ENCODE measurements at places on chromosomes 7 and 10.

GRCh38 chr7:151626422-151627115 lies 106.9 kb upstream of the RHEB start:
- no peak for DNase-seq

DNA sequence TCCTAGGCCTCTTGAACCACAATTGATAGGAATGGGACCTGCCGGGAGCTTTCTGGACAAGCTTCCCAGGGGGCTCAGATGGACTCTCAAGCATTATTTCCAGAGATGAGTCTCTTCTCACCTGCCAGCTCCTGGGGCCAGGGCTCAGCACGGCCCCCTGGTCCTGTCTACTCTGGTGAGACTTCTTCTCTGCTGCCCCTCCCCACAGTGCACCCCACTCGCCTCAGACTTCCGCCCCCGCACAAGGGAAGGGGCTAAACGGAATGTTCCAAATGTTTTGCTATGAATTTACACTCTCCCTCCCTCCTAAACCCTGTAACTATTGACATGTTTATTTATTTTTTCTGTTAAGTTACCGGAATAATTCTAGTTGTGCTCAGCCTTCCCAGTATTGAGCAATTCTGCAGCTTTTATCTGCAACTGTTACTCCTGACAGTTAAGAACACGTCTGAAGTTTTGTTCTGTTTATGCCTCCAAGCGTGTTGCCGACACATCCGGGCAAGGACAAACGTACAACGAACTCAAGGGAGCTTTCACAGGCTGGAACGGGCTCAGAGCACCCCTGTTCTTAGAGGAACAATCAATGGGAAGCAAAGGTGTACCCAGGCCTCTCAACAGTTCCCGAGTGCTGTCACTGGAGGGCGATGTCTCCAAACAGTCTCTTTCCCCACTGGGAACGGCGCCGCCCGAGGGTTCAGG lies 55.2 kb downstream of the FHIP2A start:
- DNase-seq: peak; percentile 73

- DNase-seq: no peak
Observed at GRCh38 chr7:139918480-139918879, 89.4 kb downstream of the TBXAS1 start.

- DNase-seq: no peak
Observed at GRCh38 chr10:27680006-27680557, 65.5 kb downstream of the MKX start.

- DNase-seq: no peak
Observed at GRCh38 chr7:154976844-154977243, 26.1 kb downstream of the PAXIP1 start.

GRCh38 chr7:125127304-125127703 lies 197.7 kb upstream of the POT1 start:
- DNase-seq: no peak

DNA sequence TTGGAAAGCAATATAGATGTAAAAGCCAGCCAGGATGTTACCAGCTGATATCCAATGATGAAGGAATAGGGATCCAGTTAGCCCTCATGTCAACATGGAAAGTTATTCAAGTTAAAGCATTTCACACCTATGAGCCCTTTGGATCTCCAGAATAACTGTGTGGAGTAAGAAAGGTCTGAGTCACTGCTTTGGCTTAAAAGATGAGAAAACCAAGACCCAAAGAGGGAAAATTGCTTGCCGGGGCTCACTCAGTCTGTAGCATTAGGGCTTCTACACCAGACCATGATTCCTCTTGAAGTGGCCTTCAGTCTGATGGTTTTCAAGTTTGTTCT lies 12.6 kb downstream of the LSM5 start:
- DNase-seq: no peak

DNA sequence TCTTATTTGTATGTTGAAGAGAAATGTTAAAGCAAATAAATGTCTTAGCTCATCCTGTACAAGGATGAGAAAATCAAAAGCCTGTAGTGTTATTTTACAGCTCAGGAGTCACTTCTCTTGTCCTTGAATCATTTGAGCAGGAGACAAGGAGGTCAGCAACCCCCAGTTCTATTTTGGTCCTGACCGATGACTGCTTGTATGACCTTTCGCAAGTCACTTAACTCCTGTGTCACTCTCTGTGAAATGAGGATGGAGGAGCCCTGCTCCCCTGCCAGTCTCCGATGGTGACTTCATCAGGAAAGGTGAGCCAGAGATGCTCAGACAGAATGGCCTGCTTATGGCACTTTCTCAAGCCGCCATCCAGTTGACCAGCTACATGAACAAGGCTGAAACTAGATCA lies 101.0 kb downstream of the CELF2 start:
- DNase-seq: no peak

GRCh38 chr10:96565774-96566173 lies 21.0 kb downstream of the TM9SF3 start:
- no peak for DNase-seq

- DNase-seq: no peak
Observed at GRCh38 chr10:85003083-85003482, 674.7 kb downstream of the CCSER2 start.

DNA sequence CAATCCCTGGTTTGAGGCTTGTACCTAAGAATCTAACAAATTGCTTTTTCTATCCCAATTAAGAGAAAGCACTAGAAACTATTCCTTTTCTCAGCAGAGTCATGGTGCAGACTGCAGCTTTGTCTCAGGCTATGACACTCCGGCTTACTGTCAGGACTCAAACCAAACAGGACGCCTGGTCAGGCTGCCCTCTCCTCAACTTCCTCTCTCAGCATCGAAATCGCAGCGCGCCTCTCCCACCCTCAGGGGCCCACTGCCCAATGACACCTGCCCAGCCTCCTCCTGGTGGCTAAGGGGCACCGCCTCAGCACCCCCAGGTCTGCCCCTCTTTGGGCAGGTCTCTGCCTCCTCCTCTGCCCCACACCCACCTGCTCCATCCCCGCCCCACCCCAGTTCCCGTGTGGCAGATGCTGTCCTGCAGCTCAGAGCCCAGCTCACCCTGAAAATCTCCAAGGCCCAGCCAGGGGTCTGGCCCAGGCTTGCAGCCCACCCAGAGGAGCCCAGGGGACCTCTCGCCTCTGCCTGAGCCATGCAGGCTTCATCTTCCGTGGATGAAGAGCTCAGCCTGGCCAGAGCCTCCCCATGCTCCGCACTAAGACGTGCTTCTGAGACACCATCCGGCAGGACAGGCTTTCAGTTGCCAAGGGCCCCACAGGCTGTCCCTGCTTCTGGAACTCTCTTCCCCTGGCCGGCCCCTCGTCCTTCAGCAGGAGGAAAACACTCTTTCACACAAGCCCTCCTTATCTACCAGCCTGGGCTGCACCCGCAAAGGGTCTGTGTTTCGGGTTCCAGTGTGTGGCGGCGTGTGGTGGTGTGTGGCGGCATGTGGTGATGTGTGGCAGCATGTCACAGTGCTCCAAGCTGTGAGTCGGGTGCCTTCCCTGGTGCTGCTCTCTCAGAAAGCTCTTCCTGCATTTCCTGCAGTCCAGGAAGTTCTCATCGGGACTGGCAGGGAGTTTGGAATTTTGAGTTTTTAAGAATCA lies 16.4 kb upstream of the PTPRN2 start:
- DNase-seq: no peak

GRCh38 chr7:148914208-148914777 lies 30.2 kb upstream of the EZH2 start:
- DNase-seq: peak; percentile 38

- DNase-seq: no peak
Observed at GRCh38 chr7:43353902-43354301, 229.0 kb upstream of the STK17A start.

GRCh38 chr10:69974551-69975155 lies 78.0 kb upstream of the MACROH2A2 start:
- no peak for DNase-seq

- peak; percentile 22 for DNase-seq
Observed at GRCh38 chr7:20199015-20199737, 18.0 kb downstream of the MACC1 start.

- DNase-seq: no peak
Observed at GRCh38 chr10:1382711-1383110, 326.5 kb downstream of the WDR37 start.

DNA sequence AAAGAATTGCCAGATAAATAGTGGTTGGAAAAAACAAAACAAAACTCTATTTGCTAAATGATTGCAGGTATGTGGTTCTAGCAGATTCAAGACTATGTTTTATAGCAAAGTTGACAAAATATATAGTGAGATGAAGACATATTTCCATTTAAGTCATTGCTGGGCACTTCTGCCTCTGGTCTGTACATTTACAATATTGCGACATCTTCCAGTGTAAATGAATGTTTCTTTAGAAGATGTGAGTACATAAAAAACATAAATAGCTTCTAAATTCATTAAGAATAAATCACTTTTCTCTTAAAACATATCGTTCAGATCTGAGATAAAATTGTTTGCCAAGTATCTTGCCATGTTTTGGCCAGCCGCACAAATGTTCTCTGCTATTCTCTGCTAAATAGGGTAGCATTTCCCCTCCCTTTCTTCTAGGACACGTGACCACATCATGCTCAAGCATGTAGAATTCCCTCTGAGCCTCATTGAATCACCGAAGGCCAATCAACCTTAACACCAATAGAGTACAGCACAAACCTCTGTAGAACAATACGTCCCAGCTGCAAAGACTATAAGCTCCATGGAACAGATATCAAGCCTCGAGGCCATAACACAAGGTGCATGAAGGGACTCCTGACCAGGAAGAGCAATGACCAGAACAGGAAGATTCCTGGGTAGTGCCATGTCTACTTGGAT lies 1173.3 kb downstream of the GATA3 start:
- DNase-seq: no peak

DNA sequence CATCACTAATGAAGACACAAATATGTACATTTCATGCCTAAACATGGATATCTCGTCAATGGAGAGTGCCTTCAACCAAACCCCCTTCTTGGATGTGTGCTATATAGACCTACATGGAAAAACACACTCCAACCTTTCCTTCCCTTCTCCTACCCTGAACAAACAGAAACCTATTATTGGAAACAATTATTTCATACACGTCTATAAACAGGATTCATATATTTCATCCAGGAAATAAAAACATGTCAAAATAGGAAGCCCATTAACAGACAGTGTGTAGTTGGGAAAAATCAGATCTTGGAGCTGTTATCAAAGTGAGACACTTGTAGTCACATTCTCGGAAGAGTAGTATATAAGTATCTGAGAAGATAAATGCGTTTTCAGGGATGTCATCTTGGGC lies 81.1 kb downstream of the NRP1 start:
- DNase-seq: no peak

- no peak for DNase-seq
Observed at GRCh38 chr7:36227223-36227622, 74.2 kb downstream of the EEPD1 start.

DNA sequence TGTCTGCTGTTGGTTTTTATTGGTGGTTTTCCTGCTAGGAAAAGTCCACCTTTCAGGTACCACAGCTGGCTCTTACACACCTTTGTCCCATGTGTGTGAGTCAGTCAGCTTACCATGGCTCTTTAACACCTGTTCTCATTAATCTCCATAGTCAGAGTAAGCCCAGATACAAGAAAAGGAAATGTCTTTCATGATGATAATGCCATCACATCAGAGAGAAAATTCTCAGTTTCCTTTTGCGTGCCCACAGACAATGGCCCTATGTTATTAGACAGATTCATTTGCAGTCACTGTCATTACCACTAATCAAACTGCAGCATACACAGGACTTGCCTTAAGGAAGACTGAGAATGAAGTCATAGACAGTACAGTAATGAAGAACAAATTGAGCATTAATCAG lies 1583.6 kb upstream of the LRRTM3 start:
- no peak for DNase-seq

DNA sequence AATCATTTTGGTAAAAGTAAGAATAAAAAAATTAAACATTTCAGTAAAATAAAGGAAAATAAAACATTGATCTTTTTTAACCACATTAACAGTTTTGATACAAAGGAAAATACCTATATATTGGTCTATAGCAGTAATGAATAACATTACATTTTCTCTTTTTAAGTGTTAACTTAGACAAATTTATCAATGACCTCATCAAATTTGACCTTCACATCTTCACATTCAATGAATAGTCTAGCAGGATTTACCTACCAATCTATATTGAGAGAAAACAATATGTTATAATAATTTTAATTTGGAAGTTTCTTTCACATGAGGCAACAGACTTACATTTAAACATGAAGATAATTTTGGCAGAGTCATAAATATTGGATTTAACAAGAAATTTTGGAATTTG lies 17.9 kb upstream of the UBE2D1 start:
- DNase-seq: no peak

DNA sequence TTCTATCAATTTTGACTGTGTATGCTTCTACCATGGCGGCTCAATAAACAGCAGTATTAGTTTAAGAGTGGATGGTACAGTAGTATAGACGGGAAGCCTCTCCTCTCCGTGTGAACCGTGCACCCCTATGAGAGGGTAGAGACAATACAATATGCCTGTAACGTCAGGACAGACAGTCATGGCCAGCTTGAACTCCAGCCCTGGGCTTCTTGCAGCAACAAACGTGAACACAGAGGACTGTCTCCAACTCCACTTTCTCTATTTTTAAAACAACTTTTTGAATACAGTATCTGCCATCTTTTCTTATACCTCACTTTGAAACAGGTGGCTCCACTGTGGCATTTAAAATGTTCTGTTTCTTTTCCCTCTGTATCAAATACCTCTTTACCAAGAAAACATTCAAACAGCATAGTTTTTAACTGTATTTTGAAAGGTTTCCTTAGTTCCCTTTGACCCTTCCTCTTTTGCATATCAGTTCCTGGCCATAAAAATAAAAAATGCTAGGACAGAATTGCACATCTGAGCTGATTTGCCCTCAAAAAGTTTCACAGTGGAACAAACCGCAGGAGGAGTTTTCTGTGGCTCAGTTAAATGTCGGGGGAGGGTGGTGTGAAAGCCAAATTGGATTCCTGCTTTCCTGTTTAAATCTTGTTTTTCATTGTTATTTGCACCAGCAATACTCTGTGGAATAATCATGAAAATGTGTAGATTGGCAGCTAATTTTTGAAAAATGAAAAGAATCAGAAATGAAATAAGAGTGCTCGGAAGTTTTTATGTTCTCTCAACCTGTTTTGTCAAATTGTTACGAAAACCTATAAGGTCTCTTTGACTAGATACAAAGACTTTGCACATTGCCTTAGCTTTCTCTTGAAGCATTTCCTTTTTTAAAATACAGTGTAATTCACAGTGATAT lies 8.0 kb downstream of the IKZF1 start:
- DNase-seq: no peak

DNA sequence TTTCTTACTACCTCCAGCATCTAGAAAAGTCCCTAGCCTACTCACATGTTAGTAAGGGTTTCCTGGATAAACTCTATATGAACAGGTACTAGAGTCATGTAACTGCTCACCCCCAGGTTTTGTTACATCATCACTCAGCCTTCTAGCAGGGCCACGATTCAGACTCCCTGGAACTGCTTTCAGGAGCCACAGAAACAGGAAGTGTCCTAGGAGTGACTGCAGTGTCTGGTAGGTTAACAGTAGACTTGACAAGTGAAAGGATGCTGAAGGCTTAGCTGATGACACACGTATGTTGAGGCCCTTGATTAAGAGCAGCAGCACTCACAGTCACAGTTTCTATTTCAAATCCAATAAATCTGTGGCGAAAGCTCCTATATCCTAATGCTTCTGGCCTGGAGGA lies 101.2 kb downstream of the DNMBP start:
- no peak for DNase-seq

- DNase-seq: peak; percentile 52
Observed at GRCh38 chr10:46255801-46256747, 30.7 kb upstream of the ANTXRL start.

- DNase-seq: no peak
Observed at GRCh38 chr7:75623390-75624133, 115.2 kb downstream of the HIP1 start.

GRCh38 chr10:120495226-120496009 lies 38.4 kb downstream of the PLPP4 start:
- DNase-seq: no peak

- DNase-seq: peak; percentile 67
Observed at GRCh38 chr7:107725138-107725740, 18.7 kb upstream of the CBLL1 start.

Measured in GM20000 (cell line).